Sciatic nerve (tissue), 2 donors: ENCODE measurements at places on chromosomes 16 and 17.

DNA sequence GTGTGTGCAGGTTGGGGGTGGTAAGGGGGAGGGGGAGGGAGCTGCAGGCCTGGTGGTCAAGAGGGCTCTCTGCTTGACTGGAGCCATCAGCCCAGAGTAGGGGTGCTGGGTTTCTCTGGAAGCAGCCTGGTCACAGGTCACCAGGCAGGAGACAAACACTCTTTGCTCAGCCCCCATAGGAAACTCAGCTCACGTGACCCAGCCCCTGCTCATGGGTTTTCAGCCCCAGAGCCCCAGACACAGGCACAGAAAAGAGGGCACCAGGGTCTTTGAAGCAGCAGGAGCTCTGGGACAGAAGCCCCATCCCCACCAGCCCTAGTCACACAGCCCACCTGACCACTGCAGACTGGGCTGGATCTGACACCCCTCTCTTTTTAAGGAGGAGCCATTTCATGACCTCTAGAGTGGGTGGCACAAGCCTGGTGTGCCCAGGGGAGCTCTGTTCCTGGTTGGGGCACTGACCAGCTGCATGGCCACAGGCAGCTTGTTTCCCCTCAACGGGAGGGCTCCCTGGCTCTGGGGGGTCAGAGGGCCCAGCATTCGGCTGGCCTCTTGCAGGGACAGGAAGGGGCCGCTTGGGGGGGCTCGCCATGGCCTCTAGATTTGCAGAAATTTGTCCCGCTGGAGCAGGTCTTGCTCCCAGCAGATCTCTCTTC, 13.8 kb upstream of the CD79B start:
- no peak for DNase-seq

- no peak for DNase-seq
Observed at GRCh38 chr16:86051368-86052114, 152.6 kb downstream of the IRF8 start.

DNA sequence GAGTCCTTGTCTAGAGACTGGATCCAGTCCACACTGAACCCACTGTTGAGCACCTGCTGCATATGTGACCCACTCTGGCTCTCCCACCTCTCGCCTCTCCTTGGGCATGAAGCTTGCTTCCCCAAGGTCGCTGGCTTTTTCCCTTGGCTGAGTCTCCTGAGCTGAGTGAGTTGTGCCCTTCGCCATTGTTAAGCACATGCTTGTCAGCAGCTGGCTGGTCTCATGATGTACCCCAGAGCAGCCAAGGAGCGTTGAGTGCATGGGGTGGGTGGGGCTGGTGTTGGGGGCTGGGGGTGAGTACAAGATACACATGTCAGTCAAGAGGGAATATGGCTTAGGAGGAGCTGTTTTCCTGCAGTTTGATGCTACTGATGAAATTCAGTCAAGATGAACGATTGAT, 165.6 kb downstream of the SNX29 start:
- no peak for DNase-seq

GRCh38 chr16:70695331-70696070, 9.6 kb upstream of the MTSS2 start:
- DNase-seq, result no peak

DNA sequence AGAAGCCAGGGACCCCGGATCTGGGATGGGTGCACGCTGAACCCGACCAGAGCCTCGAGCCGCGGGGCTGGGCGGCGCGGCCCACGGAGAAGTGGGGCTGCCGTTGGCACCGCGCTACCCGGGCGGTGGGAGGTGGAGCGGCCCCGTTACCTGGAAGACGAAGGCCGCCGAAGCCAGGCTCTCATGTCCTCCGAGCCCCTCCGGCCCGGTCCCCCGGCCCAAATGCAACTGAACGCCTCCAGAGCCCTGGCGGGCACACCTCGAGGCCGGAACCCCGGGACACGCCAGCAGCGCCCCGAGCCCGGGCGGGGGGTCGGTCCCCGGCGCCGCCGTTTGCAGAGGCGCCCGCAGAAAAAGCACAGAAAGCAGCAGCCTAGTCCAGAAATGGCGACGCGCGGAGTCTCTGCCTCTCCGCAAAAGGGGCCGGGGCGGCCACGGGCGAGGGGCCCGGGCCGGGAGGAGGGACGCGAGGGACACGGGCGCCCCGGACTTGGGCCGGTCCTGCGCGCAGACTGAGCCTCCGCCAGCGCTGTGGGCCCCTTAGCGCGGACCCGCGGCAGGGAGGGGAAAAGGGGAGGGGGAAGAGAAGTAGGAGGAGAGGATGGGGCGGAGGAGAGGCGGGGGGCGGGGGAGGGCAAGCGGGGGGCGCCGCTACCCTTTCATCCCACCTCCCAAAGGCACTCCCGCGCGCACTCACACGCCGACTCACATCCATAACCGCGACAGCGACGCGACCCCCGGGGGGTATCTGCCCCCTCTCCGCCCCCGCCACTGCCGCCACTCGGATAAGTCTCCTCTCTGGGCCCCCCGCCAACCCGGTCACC, 1.4 kb downstream of the AXIN2 start:
- peak; percentile 75 for DNase-seq

GRCh38 chr16:46980926-46981325, 7.5 kb upstream of the DNAJA2 start:
- DNase-seq, result no peak

DNA sequence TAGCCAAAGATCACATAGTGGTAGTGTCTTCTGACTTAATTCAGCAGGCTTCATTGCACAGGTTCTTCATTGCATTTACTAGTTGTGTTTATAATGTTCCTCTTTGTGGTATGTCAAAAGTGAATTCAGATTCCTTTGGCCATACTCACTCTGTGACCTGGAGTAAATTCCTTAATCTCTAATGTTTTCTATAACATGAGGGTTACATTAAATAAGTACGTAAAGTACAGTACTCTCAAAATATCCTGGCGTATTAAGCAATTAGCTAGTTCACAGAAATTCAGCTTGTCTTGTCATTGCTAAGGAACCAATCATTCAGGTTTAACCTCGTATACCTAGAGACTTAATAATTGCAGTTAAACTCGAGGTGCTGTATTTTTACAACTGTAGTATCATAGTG, 4.2 kb downstream of the RPS6KB1 start:
- DNase-seq, result no peak

DNA sequence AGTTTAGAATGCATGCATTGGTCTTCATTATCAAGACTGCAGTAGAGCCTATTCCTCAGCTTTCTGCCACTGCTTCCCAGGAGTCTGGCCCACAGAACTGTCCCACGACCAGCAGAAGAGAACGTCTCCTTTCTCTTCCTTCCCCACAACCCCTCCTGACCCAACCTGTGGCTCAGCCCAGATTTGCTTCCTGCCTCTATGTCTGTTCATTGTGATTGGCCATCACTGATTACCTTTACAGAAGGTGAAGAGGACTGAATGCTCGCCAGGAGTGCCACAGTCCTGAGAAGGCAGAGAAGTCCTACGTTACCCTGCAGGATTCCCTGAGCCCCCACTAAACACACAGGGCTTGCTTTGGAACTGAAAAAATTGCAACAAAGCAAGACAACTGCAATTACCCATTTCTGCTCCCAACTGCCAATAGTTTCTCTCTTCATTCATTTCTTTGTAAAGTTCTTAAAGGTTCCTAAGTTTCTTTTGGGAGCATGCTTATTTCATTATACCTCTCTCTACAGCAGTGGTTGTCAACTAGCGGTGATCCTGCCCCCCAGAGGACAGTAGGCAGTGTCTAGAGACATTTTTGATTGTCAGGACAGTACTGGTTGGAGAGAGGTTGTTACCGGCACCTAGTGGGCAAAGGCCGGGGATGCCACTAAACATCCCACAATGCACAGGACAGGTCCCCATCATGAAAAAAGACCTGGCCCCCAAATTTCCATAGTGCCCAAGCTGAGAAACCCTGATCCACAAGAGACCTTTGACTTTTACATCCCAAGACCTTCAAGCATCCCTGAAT, 4.5 kb upstream of the NAT9 start:
- no peak for DNase-seq

- DNase-seq, result no peak
Observed at GRCh38 chr17:69042308-69042707, 18.4 kb downstream of the ABCA9 start.

DNA sequence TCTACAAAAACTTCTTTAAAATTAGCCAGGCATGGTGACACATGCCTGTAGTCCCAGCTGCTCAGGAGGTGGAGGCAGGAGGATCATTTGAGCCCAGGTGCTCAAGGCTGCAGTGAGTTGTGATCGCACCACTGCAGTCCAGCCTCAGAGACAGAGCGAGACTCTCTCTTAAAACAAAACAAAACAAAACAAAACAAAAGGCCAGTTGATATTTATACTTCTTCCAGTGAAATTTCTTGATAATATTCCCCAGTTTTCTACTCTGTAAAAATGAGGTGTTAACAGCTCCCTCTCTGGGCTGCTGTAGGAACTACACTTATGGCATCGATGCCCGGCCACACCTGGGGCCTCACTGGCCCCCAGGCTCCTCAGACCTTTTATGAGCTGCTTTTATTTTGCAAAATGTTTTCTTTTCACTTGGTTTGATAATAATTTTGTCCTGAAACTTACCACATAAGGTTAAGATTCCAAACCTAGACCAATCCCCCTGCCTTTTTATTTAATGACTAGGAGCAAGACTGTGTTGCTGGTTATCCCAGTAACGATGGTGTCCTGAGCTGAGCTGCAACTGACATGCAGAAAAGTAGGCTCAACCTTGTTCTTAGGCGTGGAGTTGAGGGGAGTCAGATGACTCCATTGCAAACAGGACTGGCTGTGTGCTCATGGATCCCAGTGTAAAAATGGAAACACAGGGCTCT, 17.6 kb downstream of the MAPK8IP3 start:
- DNase-seq, result no peak

GRCh38 chr17:27379888-27380533, 76.2 kb upstream of the KSR1 start:
- DNase-seq, result peak; percentile 82

- DNase-seq, result no peak
Observed at GRCh38 chr16:58563235-58563634, 47.9 kb downstream of the SETD6 start.

- no peak for DNase-seq
Observed at GRCh38 chr16:70467608-70468007, 13.2 kb downstream of the FCSK start.

DNA sequence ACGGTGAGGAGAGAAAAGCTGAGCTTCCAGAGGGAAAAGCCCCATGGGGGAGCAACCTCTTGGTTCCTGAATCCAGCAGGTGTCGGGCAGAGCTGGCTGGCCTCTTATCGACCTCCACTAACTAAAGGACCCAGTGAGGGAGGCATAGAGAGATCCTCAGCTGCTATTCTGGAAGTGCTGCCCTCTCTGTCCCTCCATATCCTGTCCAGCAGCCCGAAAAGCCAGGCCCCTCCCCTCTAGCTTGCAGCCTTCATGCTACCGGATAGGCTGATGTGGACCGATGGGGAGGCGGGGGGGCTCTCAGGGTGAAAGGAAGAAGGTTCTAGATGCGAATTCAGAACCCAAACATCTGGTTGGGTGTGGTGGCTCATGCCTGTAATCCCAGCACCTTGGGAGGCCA, 24.9 kb downstream of the MXRA7 start:
- no peak for DNase-seq

DNA sequence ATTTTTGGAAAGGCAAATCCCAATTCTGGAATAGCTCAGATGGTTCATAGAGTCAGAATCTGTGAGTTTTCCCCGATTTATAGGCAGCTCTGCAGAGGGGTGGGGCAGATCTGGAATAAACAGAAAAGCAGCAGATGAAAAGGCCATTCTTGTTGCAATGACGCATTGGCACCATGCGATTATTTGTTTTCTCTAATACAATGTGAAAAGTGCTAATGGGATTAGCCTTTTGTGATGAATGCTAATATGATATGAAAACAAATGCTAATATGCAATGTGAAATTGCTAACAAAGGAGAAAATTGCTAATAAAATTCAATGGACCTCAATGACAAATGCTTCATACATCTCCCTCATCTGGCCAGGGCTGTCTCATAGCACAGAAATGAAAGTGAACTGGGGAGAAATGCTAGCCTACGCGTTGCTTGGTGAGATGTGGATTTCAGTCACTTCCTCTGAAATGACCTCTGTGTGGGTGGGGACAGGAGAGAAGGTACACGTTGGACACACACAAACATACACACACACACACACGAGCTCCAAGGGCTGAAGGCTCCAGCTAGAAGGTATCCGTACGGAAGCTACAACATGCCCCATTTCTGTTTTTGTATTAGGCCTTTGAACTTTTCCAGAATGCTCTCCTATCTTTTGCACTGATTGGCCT, 394.5 kb downstream of the XYLT1 start:
- DNase-seq, result no peak

GRCh38 chr17:8755590-8756255, 2.6 kb downstream of the SPDYE4 start:
- DNase-seq, result no peak

DNA sequence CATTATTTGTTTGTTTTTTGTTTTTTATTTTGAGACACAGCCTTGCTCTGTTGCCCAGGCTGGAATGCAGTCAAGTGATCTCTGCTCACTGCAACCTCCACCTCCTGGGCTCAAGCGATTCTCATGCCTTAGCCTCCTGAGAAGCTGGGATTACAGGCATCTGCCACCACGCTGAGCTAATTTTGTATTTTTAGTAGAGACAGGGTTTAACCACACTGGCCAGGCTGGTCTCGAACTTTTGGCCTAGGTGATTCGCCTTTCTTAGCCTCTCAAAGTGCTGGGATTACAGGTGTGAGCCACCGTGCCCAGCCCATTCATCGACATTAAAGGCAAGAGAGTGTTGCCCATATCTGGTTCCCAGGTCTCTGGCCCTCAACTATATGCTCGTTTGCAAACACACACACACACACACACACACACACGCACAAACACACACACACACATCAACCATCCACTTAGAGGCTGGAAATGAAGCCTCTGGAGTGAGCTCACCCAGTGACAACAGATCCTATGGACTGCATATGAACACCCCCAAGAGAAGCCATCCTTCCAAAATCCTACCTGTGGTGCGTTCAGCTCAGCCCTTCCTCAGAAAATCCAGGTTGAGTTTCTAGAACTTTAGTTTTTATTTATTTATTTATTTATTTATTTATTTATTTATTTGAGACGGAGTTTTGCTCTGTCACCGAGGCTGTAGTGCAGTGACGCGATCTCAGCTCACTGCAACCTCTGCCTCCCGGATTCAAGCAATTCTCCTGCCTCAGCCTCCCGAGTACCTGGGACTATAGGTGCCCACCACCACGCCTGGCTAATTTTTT, 12.3 kb upstream of the SEPHS2 start:
- DNase-seq, result no peak

DNA sequence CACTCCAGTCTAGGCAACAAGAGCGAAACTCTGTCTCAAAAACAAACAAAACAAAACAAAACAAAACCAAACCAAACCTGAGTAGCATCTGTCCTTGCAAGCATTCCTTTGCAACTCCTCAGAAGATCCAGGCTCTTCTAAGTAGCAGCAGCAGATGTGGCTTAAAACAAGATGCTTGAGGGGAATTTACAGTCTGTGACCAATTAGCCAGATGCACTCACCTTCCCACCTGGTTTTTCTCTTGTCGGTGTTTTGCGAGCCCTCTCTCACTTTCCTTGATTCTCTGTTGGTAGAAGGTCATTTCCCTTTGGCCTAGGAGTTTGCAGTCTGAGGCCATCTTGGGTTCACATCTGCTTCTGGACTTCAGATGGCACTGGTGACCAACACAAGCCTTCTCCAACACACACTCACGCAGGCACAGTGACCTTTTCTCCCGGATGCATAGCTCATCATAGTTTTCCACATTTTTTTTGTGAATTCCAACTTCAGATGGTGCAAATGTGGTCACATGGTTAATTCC, 276.8 kb downstream of the STX8 start:
- DNase-seq, result no peak

- no peak for DNase-seq
Observed at GRCh38 chr17:57689254-57689653, 55.8 kb downstream of the CCDC182 start.

- DNase-seq, result no peak
Observed at GRCh38 chr16:57613514-57613913, 14.9 kb upstream of the ADGRG1 start.

GRCh38 chr17:15414532-15415306, 52.7 kb downstream of the CDRT4 start:
- DNase-seq, result no peak
